ENCODE measurements at places on chromosomes 2 and 18.
A peak's percentile ranks its signal among the peaks of the same experiment; 100 is the strongest.

DNA sequence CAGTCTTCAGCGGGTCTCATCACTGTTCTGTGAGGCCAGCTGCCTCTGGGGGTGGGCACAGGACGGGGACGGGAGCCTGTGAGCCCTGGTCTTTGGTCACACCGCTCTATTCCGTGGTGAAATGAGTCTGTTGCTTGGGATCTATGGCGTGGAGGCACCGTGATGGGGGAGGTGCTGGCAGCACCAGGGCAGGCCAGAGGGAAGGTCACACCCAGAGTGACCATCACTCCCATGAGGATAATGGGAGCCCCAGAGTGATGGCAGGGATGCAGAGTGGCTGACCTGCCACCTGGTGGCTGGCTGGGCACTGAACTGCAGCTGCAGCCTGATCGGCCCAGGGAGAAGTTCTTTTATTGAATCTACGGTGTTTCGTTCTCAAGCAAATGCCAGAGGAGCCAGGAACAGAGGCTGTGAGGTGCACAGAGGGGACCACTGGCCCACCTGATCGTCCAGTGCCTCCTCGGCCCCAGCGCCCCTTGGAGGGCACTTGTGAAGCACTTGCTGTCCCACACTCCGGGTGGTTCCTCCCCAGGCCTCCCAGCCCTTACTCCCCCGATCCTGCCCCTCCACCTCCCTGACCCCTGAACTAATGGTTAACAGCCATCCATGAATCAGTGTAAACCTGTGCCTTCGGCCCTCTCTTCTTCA is 17.9 kb downstream of the KCNIP3 start:
- DNase-seq = peak; percentile 1

GRCh38 chr2:128318776-128319464 is at the start of gene HS6ST1:
HS6ST1 (minus strand) TSS chr2:128318868; CDS start chr2:128318563, 305 bp downstream.
- DNase-seq = peak; percentile 52

DNA sequence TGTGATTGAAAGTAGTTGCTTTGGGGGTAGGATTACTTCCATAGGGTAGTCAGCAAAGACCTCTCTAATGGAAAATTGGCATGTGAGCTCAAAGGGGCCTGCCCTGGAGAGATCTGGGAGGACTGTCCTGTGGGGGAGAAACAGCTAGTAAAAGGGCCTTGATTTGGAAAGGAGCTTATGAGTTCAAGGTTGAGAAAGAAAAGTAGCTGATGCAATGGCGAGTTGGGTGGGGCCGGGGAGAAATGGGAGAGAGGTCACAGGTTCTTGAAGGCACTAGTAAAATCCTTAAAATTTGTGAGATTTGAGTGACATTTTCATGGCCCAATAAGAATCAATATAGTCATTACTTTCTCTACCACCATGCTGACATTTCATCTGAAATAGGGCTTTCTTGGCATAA is 82.0 kb upstream of the CCDC195 start:
- DNase-seq = no peak

DNA sequence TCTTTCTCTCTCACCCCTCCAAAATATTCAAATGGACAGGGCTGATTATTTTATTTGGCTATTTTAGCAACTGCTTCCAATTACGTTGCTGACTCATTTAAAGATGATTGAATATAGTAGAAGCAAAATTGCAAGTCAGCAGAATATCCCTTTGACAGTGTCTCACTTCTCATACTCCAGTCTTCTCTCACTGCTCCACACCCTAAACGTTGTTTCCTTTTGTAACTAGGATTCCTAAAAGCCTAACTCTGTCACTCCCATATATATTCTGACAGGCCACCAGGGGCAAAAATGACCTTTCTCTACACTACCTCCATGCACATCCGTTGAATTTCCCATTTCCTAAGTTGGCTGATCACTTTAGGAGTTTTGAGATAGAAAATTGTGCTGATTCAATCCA is 351.1 kb downstream of the RND3 start:
- no peak for DNase-seq

DNA sequence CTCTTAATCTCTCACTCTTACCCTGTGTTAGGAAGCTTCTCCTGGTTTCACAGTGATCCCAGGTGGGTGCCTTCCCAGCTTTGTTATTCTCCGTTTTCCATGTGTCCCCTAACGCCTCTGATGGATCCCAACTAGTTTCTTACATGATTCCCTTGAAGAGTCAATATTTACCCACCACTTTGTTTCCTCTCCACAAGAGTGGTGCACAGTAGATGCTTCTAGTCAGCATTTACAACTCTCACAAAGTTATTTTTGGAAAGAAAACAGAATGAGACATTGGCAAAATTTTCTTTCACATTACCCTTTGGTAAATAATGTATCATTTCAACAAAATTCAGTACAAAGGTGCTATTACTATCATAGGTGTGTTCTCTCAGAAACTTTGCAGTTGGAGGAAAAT is 1611.1 kb upstream of the ZEB2 start:
- no peak for DNase-seq

GRCh38 chr18:47345291-47345690 is 93.8 kb upstream of the SKOR2 start:
- DNase-seq = no peak

GRCh38 chr2:138201286-138201685 is 237.0 kb downstream of the HNMT start:
- DNase-seq = no peak

DNA sequence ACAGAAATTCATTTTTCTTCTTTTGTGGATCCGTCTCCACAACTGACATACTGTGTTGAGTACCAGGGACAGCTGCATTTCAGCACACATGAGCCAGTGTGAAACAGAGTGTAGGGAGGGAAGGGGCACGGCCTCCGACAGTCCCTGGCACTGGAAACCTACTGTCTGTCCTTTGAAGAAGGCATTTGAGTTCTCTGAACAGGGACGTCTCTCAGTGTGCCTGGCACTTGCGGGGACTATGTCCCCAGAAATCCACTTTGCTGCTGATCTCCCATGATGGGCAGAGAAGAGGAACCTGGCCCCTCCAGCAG is 48.1 kb downstream of the PLB1 start:
- DNase-seq = no peak

DNA sequence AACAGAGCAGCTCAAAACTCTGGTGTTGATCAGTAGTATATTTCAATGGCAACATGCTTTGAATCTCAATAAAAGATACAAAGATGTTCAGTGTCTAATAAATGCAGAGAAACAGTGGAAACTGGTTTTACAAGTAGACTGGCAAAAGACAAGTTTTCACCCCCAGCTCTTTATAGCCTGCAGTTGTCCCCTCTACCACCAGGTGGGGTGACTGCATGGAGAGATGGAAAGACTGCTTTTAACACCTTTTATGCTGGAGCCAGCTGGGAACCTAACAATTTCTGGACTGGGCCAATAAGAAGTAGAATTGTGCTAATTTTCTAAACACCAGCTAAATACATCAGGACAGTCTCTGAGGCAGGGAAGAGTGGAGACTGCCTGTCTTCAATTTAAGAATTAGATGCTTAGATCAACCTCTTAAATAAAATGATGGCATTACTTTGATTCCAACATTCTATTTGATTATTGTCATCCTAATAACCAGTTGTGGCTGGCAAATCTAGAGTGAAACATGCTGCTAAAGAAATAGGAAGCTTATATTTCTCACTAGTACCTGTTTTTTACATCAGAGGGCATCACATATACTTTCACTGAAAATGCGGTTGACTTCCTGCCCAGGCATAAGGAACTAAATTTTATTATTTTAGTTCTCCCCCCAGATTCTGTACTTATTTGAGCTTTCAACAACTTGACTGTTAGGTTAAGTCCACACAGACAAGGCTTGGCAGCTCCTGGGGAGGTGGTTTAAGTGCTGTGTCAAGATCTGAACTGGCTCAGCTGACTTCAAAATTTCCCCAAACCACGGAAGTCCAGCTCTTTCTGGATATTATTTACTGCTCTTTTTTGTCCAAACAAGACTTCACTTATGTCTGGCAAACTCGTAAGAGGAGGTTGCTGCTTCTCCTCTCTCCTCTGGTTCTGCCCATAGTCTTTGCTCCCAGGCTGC is 140.5 kb downstream of the TPGS2 start:
- DNase-seq = peak; percentile 40

- no peak for DNase-seq
These were observed 77.4 kb downstream of the ABCA12 start for GRCh38 chr2:215060861-215061536.

GRCh38 chr18:44195394-44196140 is 485.1 kb upstream of the SETBP1 start:
- no peak for DNase-seq

GRCh38 chr2:208101716-208102631 is 22.4 kb downstream of the CRYGD start:
- peak; percentile 17 for DNase-seq

GRCh38 chr2:42537493-42537892 is 30.9 kb upstream of the MTA3 start:
- DNase-seq = no peak
